Stimulated activated CD8-positive, alpha-beta memory T cell treated with anti-CD3 and anti-CD28 coated beads, Interleukin-7, amount 100 ng/mL, for 1 hour (primary cell): ENCODE measurements at places on chromosomes 1 and 21.

DNA sequence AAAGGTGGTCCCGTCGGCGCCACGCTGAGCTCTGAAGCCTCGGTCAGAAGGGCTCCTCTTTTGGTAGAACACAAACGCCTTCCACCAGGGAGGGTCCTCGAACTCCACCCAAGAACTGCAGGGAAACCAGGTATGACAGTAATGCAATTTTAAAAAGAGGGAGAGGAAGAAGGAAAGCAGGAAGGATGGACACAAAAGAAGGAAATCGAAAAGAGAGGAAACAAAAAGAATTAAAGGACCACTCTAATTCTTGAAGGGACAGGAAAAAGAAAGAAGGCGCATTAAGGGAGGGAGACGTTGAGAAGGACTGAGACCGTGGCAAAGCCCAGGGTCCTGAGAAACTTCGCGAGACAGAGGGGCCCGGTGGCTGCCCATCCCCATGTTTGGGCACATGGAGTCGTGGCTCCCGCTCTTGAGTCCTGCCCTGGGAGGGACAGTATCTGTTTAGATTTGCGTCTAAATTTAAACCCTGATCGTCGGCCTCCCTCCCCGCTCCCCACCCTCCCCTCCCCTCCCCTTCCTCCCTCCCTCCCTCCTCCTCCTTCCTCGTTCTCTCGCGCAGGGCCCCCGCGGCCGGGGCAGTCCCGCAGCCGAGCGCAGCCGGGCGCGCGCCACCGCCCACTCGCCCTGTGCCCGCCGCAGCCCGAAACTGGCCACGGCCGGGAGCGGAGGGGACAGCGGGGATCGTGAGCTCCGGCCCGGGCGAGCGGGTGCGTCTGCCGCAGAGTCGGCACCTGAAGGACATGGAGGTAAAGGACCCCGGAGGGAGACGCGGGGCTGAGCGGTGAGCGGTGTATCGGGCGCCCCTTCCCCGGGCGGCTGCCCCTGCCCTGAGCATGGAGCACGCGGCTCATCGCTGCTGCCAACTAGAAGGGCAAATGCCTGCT, at the start of gene RCSD1:
Gene RCSD1 (plus strand): TSS at position 552 of the 887 bp plus-strand sequence. CDS start 192 bp downstream, at position 744.
- DNase-seq = no peak

- DNase-seq = no peak
These were observed 185.6 kb downstream of the CLEC20A start for GRCh38 chr1:178311164-178311563.

GRCh38 chr1:37932759-37933158, 14.1 kb downstream of the INPP5B start:
- no peak for DNase-seq

DNA sequence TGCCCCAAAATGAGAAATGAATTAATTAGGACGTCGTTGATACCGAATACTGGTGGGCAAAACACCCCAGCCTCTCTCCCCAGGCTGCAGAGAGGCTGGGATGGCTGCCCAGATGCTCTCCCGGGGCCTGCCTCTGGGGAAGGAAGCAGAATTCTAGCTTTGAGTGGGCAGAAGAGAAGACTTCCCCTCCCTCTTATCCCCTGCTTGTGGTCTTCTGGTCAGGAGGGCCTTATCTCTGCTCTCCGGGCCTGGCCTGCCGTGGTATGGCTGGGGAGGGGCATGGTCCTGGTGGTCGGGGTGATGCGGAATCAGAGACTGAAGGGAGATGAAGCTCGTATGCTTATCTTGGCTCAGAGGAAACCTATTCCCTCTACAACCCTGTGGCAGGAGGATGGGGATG, 9.8 kb upstream of the CSF3R start:
- no peak for DNase-seq

- DNase-seq = no peak
These were observed 154.2 kb upstream of the ZNHIT6 start for GRCh38 chr1:85862456-85862855.
